Non-pigmented ciliary epithelial cell (primary cell): ENCODE measurements at places on chromosomes 6 and 20.
A peak's percentile ranks its signal among the peaks of the same experiment; 100 is the strongest.

DNA sequence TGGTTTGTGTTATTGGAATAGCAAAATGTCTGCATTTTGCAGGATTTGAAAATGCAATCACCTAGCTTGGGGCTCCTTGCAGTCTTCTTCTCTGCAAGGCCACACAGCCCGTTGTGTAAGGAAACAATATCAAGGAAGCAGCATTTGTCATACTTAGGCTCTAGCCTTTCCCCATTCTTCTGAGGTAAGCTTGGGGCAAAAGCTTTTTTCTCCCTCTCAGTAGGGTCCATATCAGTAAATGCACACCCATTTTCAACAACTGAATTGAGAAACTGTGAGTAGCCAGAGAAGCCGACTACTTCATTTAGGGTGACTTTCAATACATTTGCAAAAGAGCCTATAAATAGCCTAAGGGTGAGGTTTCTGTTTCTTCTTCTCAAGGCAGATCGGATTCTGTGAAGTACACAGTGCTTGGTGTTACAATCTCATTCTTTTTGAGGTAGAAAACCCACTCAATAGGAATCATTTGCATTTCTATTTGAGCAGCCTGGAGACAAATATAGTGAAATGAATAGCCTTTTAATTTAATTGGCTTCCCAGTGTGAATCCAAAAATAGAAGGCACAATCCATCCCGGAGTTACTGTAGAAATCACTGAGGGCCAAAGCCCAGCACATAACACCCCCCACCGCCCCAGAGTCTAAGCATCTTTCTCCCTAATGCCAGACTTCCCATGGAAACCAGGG, 61.8 kb downstream of the BTBD3 start:
- no peak for DNase-seq

DNA sequence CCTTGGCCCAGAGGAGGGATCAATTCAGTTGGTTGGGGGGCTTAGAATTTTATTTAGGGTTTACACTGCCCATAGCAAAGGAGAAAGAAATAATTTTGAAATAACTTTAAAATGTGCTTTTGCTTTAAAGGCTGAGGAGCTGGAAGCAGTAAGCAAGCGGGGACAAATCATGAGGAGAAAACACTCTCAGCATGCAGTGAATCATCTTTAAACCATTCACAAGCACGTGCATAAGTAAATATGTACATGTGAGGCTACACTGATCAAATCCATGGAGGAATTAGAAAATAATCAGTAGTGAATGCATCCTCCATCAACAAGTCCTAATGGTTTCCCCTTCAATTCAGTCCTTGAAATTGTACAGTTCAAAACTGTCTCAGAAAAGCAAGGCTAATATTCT, 181.0 kb downstream of the MTFR2 start:
- no peak for DNase-seq

- no peak for DNase-seq
These were observed 97.0 kb downstream of the FOXF2 start for GRCh38 chr6:1486387-1486786.

DNA sequence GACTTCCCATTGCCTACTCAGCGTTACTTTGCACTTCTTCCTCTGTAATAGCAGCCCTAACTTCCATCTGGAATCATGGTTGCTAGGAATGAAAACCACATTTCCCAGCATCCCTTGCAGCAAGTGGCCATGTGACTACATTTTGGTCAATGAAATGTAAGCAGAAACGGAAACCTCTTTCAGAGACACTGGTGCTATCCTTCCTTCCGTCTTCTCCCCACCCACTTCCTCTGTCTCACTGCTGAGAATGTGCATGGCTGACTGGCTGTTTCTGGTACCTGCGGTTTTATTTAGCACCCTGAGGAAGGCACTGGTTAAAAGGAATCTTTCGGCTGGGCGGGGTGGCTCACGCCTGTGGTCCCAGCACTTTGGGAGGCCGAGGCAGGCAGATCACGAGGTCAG, 107.4 kb downstream of the SCML4 start:
- DNase-seq, result no peak

DNA sequence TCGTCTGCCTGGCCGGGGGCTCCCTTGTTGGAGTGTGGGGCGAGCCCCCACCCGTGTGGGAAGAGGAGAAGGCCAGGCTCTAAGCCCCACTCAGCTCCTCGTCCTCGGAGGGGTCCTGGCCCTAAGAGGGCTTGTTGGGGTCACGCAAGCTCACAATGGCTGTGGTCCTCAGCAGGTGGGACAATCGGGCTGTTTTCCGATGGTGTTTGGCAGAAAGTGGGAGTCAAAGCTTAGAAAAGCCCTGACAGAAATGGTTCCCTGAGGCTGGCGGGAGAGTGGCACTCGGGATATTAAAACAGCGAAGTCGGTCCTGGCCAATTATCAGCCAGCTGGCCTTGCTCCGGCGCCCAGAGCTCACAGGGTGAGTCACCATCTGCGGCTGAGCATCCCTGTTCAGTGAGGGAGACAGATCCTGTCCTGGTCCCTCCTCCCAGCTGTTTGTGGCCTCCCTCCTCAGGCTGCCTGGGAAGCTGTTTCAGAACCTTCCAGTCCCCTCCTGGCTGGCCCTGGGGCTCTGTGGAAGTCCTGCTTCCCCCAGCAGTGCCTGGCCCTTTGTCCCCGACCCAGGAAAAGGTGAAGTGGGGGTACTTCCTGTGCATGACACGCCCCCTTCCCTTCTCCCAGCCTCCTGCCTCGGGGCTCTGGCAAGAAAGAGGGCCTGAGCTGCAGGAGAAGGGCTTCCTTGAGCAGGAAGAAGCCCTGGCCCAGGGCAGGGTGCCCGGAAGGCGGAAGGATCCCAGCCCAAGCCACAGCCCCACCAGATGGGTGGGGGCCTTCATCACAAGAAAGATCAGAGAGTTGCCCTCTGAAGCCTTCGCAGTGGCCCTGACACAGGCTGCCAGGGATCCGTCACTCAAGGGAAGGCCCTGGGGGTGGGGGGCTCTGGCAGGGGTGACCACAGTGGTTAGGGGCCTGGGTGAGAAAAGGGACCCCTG, 53.6 kb upstream of the BHLHE23 start:
- peak; percentile 20 for DNase-seq
